Right renal pelvis (tissue), 4 donors: ENCODE measurements at places on chromosomes 3 and 15.
A peak's percentile ranks its signal among the peaks of the same experiment; 100 is the strongest.

GRCh38 chr15:71044006-71044405 is 71.3 kb upstream of the THSD4 start:
- no peak for DNase-seq

GRCh38 chr3:79597709-79598108 is 170.1 kb downstream of the ROBO1 start:
- DNase-seq: no peak

DNA sequence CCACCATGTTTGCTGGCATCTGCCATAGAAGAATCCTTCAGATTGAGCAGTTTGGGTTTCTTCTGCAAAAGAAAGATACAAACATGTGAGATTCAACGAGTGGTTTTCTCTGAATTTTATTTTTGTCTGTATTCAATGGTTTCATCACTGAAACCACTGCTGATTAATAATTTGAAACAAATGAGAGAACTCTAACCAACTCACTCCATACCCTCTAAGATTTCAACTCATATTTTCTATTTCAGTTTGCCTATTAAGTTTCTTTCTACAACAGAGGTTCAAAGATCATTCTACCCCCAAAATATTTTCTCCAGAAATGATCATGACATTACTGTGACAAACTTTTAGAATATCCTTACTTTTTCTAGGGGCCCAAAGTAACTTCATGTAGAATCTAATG is 38.7 kb upstream of the MAN2C1 start:
- no peak for DNase-seq

- DNase-seq: no peak
Measured at GRCh38 chr15:52334491-52335160, 39.0 kb upstream of the MYO5C start.

- no peak for DNase-seq
Measured at GRCh38 chr3:120673116-120673515, 8.9 kb downstream of the HGD start.

- no peak for DNase-seq
Measured at GRCh38 chr3:136545664-136546268, 206.4 kb downstream of the STAG1 start.

GRCh38 chr3:150748684-150749047 is 14.3 kb downstream of the SIAH2 start:
- DNase-seq: no peak

DNA sequence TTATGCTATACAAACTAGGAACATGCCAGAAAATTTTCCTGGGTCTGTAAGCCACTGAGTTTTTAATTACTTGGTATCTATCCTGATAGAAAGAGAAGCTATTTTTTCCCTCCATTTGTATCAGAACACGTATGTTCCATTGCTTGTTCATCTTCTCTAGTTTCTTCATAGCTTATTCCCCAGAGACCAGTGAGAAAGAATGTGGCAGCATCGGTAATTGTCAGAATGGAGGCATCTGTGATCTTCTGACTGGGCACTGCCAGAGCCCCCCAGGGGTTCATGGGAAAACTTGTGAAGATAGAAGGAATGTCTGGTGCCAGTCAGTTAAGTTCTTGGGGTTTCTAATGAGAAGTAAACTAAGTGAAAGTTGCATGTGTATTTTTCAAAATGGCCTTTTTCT is 720.2 kb upstream of the GOLIM4 start:
- DNase-seq: no peak

DNA sequence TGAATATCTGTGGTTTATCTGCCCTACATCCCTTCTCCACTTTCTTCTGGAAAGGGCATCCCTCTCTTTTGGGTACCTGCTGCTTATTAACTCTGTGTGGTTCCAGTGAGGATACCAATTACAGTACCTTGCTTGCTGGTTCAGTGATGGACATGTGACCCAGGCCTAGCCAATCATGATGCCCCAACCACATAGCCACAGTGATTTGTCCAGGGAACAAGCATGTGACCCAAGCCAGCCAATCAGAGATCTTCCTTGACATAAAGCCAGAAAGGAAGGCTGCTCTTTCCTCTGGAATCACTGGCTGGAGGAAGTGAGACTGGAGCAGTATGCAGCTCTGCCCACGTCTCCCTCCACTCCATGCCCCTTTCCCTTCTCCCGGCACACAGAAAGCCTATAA is 10.9 kb upstream of the TMEM158 start:
- DNase-seq: no peak

DNA sequence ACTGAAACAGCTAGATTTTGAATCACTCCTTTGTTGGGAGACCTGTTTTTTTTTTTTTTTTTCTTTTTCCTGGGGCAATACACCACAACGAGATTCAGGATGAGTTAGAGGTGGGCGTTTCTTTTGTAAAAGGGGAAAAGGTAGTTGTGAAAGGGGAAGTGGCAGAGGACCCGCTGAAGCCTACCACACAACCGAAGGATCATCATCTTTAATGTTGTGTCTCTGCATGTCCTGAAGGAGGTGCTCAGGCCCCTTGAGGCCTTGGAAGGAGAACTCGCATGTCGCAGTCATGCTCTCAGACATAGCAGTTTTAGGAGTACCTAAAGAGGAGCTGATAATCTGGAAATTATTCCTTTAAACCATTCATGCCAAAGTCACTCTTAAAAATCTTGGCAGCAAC is 137.9 kb upstream of the LRIG1 start:
- no peak for DNase-seq

- peak; percentile 76 for DNase-seq
Measured at GRCh38 chr15:95365511-95366107, 964.9 kb upstream of the NR2F2 start.

GRCh38 chr3:100499651-100500050 is 7.2 kb downstream of the TMEM45A start:
- DNase-seq: no peak

DNA sequence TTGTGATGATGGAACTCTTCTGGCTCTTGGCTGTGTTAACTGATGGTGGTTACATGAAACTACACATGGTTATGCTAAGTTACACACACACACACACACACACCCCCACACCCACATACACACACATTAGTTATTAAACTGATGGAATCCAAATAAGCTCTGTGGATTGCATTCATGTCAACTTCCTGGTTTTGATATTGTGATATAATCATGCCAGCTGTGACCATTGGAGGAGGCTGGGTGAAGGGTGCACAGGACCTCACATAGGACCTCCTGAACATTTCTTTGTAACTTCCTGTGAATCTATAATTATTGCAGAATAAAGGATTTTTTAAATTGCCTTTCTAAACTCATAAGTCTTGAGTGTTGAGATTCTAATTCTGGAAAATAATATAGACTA is 58.9 kb upstream of the LIMD1 start:
- DNase-seq: no peak

GRCh38 chr3:122188737-122189136 is 5.3 kb downstream of the CASR start:
- no peak for DNase-seq
